ENCODE measurements at places on chromosomes 6 and 20.

DNA sequence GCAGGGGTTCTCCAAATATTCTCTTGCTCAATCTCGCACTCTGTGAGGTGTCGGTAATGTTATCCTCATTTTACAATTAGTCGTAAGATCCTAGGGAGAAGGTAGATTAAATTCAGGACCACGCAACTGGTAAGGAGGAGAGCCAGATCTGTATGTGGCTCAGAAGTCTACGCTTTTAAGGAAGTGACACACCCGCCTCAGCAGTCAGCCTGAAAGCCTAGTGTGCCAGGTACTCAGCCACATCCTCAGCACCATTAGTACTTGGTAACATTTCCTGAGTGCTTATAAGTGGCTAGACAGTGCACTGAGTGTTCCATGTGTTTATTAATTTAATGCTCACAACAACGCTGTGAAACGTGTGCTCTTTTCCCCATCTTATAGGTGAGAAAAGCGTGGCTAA is 63.7 kb downstream of the DHX35 start:
- no peak for DNase-seq

- no peak for DNase-seq
Observed at GRCh38 chr6:32763421-32763820, at the start of gene HLA-DQB2. Gene HLA-DQB2, minus strand, starts transcription at chr6:32763532. Its CDS starts 62 bp downstream, at chr6:32763470.

DNA sequence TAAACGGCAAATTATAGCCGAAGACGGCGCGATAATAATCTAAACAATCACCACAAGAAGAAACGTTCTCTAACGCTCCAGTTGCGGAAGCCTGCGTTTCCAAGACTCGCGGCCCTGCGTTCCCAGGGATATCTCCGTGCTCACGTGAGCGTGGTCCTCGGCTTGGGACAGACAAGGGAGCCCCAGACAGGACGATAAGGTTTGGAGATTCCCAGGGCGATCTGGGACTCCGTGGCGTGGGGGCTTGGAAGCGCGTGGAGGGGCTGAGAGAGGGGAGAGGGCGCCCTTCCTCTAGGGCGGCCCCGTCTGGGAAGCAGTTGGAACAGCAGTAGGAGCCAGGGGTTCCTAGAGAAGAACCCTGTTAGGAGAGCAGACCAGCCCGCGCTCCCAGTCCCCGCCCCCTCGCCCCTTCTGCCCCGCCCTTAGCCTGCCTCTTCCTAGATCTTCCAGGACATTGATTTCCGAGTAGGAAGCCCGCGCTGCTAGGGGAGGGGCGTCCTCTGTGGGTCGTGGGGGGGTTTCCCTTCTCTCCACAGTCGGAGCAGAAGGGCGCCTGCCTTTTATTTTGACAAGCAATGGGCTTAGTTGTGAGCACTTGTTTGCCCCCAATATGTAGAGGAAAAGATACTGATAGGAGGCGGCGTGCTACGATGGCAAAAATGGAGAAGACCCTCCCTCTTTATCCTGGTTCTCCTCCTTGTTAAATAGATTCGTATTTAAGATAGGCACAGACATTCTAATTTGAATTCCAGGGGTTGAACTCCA is 10.6 kb downstream of the NRN1 start:
- peak; percentile 71 for DNase-seq

- DNase-seq: no peak
Observed at GRCh38 chr6:20870493-20870892, 336.2 kb downstream of the CDKAL1 start.

DNA sequence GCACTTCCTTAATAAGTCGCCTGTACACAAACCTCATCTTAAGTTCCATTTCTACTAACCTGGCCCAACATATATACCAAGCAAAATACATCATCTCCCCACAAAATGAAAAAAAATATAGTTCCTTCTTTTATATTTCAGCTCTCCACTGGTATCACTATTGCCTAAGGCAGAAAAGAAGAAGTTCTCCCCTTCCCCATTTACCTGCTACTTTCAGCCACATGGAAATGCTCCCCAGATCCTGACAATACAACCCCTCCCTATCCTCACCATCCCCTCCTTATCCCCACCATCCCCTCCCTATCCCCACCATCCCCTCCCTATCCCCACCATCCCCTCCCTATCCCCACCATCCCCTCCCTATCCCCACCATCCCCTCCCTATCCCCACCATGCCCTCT is 175.7 kb downstream of the LINC00237 start:
- DNase-seq: no peak

- no peak for DNase-seq
Observed at GRCh38 chr20:44646641-44647274, 4.7 kb downstream of the ADA start.

DNA sequence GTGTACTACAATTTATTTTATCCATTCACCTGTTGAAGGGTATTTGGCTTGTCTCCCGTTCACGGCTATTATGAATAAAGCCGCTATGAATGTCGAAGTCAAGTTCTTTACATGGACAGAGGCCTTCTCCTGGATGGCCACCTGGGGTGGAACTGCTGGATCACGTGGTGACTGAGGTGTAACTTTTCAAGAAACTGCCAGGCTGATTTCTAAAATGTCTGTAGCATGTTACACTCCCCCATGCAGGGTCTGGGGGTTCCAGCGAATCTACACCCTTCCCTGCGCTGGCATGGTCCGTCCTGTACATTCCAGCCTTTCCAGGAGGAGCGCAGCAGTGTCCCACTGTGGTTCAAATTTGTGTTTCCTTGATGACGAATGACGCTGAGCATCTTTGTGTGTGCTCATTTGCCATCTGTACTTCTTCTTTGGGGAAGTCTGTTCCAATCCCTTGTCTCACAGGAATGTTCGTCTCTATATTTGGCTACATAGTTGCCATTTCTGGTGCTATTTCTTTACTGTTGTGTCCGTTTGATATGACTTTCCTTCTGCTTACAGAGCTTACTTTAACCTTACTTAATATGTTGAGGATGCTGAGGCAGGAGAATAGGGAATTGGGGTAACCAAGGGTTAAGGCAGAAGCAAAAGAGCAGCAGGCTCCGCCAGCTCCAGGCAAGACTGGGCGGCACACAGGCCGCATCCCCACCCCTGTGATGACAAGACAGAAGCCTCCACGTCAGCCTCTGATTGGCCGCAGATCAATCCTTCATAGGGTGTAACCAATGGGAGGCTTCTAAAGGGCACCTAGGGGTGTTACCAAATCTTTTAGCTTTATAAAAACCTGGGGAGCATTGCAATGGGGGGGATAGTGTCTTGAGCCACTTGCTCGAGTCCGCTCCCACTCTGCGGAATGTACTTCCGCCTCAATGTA is 106.6 kb downstream of the TAF4 start:
- no peak for DNase-seq

GRCh38 chr20:11451793-11452291 is 465.9 kb upstream of the BTBD3 start:
- DNase-seq: no peak

- DNase-seq: no peak
Observed at GRCh38 chr6:33329058-33329457, 11.5 kb upstream of the ZBTB22 start.

- peak; percentile 26 for DNase-seq
Observed at GRCh38 chr6:148747145-148747470, 278 bp downstream of the UST start.

- no peak for DNase-seq
Observed at GRCh38 chr6:154907291-154907690, 87.8 kb upstream of the TIAM2 start.

GRCh38 chr6:7166410-7167293 is 58.9 kb downstream of the RREB1 start:
- no peak for DNase-seq

- DNase-seq: no peak
Observed at GRCh38 chr20:2871111-2871465, 2.2 kb upstream of the PTPRA start.

DNA sequence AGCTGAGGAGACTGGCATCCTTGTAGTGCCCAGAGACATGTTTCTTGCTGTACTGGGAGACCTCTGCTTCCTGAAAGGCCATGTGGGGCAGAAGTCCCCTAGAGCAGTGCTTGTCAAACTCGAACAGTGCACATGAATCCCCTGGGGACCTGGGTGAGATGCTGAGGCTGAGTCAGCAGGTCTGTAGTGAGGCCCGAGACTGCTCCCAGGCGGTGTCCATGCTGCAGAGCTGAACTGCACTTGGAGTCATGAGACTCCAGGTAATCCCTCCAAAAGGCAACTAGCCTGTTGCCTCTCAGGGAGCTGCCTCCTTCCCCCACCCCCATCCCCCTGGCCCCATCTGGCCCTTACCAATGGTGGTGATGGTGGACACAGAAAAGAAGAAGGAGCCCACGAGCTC is 3.7 kb downstream of the KCNK17 start:
- no peak for DNase-seq

GRCh38 chr6:145823328-145823944 is 8.8 kb upstream of the FBXO30 start:
- DNase-seq: no peak

- DNase-seq: no peak
Observed at GRCh38 chr20:9040863-9041524, 27.9 kb upstream of the PLCB4 start.

- DNase-seq: no peak
Observed at GRCh38 chr20:12821249-12821648, 187.5 kb upstream of the SPTLC3 start.

- no peak for DNase-seq
Observed at GRCh38 chr6:116444575-116444974, 16.6 kb upstream of the CALHM6 start.

GRCh38 chr6:7696061-7696460 is 29.8 kb upstream of the BMP6 start:
- DNase-seq: no peak

GRCh38 chr6:161919691-161920090 is 645.8 kb upstream of the AGPAT4 start:
- no peak for DNase-seq

GRCh38 chr20:34022839-34023234 is 29.1 kb downstream of the RALY start:
- no peak for DNase-seq

DNA sequence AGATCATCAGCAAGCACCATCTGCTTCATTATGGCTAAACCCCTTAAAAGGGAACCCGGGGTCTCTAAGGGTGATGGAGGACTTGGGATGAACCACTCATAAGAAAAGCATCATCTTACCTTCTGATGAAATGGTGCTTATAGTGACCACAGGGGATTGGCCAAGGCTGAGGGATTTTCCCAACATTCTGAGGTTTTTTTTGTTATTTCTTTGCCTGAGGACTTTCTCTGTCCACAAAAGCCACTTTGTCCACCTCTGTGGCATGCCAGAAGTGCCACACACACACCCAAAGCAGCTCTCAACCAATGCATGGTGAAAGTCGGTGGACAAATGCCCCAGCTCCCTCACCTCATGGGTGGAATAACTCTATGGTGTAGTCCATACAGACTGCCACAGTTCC is 79.3 kb upstream of the TOP1 start:
- DNase-seq: no peak

- DNase-seq: no peak
Observed at GRCh38 chr6:145844933-145845540, 30.4 kb upstream of the FBXO30 start.

DNA sequence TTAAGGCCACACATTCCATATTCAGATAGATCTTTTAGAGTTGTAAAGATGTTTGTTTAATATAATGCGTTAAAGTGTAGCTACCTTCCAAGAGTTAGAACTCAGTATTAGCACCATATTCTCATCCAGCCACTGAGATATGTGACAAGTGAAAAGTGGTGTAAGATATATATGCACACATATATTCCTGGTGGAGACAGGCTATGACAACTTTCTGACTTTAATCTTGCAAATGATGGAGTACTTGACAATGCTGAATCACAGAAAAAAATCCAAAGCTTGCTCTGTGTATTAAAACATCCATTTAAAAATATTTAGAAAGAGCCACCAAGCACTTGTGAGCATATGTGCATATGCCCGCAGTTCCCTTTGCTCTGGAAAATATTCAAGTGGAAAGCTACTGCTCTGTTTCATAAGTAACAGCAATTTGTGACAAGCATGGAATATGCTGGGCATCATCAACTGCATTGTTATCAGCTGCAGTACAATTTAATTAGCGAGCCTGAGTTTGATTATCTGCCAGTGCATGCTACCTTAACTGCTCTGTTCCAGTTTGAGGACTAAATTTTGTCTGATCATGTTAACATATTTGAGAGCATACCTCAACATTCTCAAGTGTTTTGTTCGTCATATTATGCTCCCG is 64.8 kb downstream of the VIP start:
- DNase-seq: no peak

All from HuH-7 (cell line).